Stimulated activated CD8-positive, alpha-beta memory T cell treated with anti-CD3 and anti-CD28 coated beads, Interleukin-4, amount 100 ng/mL, for 1 hour (primary cell): ENCODE measurements at places on chromosomes 6 and 20.

- no peak for DNase-seq
These were observed 58.8 kb upstream of the MPC1 start for GRCh38 chr6:166441325-166442078.

DNA sequence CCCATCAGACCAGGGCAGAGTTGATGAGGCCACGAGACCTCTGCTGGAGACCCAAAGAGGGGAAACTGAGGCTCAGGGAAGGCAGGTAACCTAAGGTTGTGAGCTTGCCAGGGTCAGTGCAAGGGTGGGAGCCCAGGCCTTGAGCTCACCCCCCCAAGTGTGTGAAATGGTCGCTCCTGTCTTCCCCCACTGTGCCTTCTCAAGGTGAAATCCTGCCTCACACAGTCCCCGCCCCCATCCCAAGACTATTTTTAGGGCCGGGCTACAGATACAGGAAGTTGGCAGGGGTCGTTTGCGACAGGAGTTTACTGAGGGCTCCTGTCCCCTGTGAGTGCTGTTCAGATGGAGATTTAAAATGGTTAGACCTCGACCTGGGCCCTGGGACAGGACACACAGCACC, 18.7 kb upstream of the GATA5 start:
- no peak for DNase-seq

DNA sequence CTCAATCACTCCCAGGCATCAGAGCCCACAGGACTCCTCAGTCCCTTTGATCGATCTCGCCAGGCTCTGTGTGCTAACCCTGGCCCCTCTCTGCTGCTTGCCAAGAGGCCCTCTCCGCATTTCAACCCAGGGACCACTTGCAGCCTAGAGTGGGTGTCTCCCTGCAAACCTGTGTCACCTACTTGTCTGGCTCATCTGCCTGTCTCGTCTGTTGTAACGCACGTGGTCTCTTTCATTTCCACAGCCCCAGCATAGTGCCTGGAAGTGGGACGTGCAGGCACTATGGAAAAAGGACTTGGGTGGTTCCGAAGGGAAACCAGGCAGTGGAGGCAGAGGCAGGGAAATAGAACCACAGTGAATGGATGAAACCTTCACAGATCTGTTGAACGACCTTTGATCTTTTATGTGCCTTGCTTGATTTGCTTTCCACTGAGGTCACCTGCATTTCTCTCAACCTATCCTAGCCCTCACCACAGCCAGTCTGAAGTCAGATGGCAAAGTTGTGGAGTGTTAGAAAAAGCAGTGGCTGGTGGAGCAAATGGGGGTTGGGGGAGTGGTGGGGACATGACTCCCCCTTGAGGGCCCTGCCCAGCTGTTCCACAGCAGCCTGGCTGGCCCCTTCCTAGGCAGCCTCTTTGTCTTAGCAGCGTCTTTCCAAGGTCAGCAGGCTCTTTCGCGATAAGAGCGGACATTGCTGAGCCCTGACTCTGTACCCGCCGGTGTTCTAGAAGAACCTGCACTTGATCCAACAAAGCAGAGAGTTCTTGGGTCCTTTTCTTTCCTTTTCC, 55.8 kb upstream of the TAGAP start:
- DNase-seq: no peak

DNA sequence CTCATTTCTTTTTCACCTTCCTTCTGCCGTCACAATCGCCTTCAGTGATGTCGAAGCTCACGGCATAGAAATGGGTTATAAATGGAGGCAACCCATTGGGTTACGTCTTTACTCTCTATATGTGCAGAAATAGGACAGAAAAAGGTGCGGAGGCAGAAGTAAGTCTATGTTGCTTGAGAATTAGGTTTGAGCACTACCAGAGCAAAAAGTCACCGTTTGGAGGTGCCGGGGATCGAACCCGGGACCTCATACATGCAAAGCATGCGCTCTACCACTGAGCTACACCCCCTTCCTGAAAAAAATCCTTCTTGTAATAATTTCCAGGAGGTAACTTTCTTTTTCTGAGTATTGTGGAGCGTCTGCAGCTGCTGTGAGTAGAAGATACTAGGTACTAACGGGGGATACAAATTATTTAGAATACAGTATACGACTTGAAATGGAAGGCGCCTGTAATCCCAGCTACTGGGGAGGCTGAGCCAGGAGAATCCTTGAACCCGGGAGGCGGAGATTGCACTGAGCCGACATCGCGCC, 134.2 kb downstream of the TRIM27 start:
- no peak for DNase-seq

DNA sequence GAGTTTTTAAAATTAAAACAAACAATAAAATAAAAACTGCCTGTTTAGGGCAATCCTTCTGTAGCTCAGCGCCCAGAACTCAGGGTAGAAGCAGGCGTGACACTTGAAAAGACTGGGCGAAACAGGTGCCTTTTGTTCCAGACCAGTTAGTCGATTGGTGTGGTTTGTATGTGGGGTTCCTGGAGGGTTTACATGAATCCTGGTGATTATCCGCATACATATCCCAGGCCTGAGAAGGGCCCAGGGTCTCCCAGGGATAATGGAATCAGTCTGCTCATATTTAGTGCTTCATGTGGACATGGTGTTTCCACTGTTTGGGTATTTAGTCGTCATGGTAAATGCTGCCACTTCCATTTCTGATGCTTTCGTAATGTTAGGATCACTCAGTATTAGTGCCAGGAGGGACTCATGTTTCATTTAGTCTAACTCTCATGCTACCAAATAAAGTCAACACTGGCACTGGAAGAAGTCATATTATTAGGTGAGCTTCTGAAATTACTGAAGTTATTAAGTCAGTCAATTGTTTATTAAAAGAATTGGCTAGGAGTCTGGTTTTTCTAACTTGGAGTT, 116.5 kb downstream of the SAMD5 start:
- no peak for DNase-seq

DNA sequence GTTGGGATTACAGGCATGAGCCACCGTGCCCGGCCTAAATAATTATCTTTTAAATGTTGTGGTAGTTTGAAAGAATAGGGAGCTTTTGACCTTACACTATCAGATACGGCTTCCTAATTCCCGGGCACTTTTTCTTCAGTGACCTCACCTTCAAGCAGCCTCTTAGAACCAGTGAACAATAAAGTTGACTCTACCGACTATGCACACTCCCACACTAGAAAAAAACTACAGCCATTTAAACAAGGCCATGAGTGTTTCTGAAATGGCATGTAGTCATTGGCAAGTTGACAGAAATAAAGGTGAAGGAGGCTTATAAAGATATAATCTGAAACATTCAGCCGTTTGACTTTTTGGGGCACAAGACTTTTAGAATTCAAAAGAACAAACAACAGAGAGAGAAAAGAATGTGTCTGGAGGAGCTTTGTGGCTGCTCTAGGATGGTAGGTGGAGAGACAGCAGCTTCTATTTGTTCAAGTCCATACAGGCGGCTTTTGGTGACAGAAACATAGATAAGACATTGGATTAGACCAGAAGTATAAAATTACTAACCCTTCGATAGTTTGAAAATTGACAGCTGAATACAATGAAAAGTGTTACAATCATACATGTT, 75.2 kb downstream of the GJA1 start:
- no peak for DNase-seq

GRCh38 chr20:62792940-62793756, 3.1 kb upstream of the MRGBP start:
- DNase-seq: no peak

- no peak for DNase-seq
These were observed 18.6 kb downstream of the PRKN start for GRCh38 chr6:162708971-162709370.

GRCh38 chr6:63708631-63709030, 73.0 kb downstream of the PHF3 start:
- no peak for DNase-seq

DNA sequence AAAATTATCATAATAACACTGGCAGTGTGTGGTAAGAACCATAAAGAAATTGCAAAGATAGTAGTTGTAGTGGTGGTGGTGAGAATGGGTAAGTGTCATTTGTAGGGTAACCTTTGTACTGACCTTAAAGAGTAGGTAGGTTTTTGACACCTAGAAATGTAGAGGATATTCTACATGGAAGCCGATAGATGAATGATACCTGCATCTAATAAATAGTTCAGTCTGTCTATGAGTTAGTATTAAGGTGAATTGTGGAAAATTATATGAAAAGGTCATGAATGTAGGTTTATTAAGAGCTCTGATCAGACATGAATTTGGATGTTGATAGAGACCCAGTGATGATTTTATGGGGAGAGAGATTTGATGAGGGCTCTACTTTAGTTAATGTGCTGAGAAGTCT, 78.1 kb downstream of the MYO6 start:
- no peak for DNase-seq

GRCh38 chr20:1676650-1677049, 19.1 kb upstream of the SIRPG start:
- DNase-seq: no peak

DNA sequence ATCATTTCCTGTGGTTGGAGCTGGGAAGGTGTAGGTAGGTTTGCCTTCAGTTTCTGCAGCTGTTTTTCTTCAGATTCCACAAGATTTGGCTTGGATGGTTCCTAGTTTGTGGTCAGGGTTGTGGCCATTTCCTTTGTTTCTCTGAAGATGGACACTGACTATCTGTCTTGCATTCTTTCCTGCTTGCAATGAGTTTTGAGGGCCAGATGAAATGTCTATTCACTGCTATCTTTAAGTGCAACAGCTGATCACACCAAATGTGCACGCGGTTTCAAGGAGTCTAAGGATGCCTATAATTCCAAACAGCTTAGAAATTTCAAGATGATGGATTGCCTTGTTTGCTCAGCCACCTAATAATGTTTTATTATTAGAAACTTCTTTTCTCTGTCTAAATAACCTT, 28.4 kb downstream of the IL20RA start:
- no peak for DNase-seq

DNA sequence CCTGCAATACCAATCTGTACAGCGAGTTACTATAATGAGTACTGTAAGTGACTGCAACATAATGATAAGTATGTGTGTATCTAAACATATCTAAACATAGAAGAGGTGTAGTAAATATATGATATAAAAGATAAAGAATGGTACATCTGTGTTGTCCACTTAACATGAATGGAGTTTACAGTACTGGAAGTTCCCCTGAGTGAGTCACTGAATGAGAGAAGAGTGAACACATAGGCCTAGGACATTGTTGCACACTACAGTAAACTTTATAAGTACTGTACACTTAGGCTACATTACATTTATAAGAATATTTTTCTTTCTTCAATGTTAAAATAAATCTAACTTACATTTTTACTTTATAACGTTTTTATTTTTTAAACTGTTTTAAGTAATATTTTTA, 380.4 kb downstream of the MMUT start:
- no peak for DNase-seq

GRCh38 chr6:37134036-37134395, 35.9 kb upstream of the PIM1 start:
- DNase-seq: no peak
